ENCODE measurements at places on chromosomes 2 and 18.

DNA sequence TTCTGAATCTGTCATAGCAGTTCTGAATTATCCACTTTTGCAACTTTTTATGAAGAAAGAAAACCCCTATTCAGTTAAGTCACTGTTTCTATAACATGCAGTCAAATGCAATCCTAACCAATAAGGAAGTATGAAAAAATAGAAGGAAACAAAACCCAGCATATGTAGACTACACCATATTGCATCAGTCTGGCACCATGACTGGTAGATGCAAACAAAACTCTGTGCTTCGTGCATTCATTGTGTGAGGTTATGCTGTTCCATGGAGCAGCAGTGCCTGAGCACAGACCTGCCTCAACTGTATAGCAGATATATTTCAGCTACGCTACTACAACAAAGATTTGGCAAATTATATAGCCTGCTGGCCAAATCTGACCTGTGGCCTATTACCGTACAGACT, 325.5 kb downstream of the LRP1B start:
- DNase-seq: no peak

- no peak for DNase-seq
Observed at GRCh38 chr2:150911766-150912280, 349.8 kb downstream of the RBM43 start.

DNA sequence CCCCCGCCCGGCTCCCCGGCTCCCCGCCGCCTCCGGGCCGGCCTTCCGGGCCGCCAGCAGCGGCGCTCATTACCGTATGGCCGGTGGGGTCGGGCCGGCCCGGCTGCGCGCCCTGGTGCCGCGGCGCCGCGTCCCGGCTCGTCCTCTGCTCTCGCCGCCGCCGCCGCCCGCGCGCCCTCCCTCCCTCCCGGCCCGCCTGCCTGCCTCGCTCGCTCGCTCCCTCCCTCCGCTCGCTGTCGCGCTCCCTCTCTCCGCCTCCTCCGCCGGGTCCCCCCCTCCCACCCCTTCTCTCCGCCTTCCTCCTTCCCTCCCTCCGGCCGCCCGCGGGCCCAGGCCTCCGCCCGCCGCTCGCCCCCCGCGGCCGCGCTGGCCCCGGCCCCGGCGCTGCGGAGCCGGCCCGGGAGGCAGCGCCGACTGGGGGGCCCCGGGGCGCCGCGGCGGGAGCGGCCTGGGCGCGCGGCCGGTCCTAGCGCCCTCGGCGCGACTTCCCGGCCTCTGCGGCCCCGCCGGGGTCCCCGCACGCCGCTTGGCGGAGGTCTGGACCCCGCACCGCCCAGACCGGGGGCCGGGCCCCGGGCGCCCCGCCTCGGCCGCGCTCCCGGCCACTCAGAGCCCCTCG, at the start of gene DNMT3A:
TSS of gene DNMT3A (minus strand) at position 173 of the 619 bp plus-strand sequence. CDS start 27,941 bp downstream, outside the sequence.
- DNase-seq: peak; percentile 69

- DNase-seq: peak; percentile 51
Observed at GRCh38 chr2:159557437-159558034, 58.8 kb downstream of the BAZ2B start.

GRCh38 chr2:209942426-209942825, 60.0 kb upstream of the RPE start:
- no peak for DNase-seq

GRCh38 chr2:229586746-229587705, 127.3 kb downstream of the DNER start:
- DNase-seq: peak; percentile 77

DNA sequence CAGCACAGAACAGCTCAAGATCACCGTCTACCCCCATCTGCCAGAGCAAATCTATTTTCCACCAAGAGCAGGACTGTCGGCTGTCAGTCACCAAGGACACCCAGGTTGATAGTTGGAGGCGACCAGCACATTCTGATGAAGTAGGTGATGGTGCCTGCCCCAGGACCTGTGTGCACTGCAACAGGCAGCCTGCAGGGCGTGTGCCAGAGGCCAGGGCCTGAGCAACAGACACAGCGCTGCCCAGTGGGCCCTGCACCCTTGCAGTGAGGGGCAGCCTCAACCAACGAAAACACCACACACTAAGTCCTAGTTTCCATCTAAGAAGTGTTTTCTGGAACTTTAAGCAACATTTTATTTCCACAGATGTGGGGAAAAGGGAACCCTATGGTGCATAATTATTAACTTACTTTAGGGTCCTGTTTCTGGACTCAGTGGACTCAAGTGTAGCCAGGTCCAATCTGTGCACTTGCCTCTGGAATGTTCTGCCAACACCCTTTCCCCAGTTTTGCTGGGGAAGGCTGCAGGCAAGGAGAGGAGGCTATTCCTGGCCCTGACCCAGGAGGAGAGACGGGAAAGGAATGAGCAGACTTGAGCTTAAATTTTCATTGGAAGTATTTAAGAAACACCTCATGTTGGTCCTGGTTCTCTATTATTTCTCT, 61.5 kb downstream of the ADNP2 start:
- no peak for DNase-seq

- DNase-seq: no peak
Observed at GRCh38 chr2:15953147-15953630, 12.8 kb downstream of the MYCN start.

GRCh38 chr2:45705233-45705632, 53.8 kb downstream of the PRKCE start:
- no peak for DNase-seq

DNA sequence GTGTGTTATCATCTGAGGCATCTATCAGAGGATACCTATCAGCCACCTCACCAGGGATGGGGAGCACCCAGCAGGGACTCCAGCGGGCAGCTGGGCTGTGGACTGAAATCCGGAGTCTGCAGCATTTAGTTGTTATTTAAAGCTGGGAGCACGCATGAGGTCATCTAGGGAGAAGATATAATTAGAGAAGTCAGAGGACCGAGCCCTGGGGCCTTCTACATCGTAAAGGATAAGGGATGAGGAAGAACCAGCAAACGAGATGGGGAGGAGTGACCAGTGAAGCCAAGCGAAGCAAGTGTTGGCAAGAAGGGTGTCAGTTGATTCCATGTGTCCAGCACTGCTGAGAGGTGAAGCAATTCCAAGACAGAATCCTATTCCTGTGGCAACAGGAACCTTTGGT, 70.3 kb downstream of the STEAP3 start:
- no peak for DNase-seq

GRCh38 chr2:240989451-240990265, 8.8 kb upstream of the SNED1 start:
- DNase-seq: peak; percentile 80

GRCh38 chr2:235523021-235523420, 29.2 kb downstream of the AGAP1 start:
- DNase-seq: no peak

DNA sequence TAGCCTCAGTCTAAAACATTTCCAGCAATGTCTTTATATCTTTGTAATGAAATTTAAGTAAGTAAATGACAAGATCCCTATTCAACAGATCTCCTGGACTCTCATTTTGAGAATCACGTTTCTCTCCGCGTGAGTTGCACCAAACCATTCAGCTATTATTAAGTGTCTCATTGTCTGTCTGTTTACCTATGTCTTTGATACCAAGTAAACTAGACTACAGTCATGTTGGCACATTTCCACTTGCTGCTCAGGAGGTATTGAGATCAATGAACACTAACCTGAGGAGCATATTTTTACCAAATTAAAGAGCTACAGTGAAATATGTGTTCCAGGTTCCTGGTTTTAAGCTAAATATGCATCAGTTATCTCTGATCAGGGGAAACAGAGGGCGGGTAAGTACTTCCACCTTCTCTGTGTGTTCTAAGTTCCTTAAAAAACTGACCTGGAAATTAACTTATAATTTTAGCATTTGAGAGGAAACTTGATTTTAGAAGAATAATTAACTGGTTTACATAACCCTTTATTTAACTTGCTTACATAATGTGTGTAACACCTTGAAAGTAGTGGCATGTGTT, 125.8 kb downstream of the OSBPL6 start:
- no peak for DNase-seq

DNA sequence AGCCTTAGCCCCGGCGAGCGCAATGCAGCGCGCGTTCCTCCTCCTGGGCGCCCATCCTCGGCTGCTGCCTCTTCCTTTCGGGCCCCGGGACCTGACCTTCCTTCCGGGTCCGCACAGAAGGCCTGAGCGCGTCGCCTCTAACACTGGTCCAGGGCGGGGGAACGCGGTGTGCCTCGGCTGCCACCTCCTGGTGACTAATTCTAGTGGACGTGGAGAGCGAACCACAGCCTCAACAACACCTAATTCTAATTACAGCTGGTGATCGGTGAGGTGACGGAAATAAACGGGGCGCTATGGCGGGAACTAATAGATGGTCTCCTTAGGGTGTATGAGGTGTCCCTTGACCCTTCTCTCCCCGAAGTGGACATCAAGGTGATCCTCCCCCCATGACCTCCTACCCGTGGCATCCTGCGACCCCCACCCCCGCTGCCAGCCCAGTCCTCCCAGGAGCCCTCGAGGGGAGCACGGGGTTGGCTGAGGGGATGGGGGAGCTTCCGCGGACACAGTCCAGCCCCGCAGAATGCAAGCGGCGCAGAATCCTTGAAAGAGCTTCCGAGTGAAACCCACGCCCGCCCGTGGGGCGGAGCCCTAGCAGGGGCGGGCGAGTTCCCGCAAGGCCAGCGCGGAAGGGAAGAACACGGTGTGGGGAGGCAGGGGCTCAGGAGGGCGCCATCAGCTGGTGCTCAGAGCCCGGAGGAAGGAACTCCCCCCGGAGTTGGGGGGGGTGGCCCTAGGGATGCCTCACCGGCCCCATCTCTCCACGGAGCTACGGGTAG, 12.8 kb upstream of the HMSD start:
- peak; percentile 97 for DNase-seq

GRCh38 chr18:47595831-47596501, 334.5 kb downstream of the SMAD2 start:
- DNase-seq: peak; percentile 82

DNA sequence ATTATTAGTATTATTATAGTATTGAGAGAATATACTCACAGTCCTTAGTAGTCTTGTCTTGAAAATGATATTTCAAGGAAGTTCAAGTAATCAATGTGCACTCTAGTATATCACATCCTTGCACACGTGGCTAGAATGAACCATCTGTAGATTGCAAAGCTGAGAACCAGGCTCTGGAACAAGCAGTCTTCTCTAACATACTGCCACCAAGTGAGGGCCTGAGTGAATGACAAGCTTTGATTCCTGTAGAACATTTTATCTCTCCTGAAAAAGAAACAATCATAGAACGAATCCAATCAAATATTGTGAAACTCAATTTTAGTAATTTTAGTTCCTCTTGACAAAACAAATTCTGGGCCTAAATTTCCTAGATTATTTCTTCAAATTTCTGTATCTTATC, 55.3 kb upstream of the SULT1C3 start:
- DNase-seq: peak; percentile 65

DNA sequence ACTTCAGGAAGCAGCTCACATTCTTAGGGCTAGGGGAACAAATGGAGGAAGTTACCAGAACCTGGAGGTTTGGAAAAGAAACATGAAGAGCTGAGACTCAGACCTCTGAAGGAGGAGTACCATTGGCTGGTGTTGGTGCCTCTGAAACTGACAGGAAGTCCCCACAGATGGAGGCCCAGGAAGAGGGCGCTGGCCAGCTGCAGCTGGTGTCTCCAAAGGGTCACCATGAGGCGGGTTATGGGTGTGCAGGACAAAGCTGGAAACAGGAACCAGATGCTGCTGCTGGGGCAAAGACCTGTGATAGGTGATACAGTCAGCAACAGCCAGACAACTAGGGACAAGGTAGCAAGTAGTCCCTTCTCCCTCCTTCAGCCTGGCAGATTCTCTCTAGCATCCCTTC, 136.5 kb upstream of the SERPINE2 start:
- DNase-seq: no peak

- DNase-seq: no peak
Observed at GRCh38 chr18:3323900-3324299, 62.0 kb downstream of the MYL12B start.

- DNase-seq: peak; percentile 73
Observed at GRCh38 chr2:178796079-178796677, 11.0 kb downstream of the TTN start.

DNA sequence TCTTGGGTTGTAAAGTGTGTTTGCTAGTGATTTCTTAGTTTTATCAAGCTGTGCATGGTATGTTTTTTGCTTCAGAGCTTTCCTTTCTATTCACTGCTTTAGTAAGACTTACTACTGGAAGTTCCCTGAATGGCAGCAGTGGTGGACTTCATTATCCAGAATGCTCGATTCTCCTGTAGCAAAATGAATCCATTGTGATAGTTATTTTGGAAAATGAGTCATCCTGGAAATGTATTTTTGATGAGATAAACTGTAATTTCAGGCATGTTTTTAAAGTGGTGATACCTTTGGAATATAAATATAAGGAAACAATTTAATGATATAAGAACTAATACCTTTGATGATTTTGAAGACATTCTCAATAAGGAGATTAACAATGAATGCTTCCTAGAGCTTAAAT, 387.1 kb downstream of the PTPRM start:
- no peak for DNase-seq

DNA sequence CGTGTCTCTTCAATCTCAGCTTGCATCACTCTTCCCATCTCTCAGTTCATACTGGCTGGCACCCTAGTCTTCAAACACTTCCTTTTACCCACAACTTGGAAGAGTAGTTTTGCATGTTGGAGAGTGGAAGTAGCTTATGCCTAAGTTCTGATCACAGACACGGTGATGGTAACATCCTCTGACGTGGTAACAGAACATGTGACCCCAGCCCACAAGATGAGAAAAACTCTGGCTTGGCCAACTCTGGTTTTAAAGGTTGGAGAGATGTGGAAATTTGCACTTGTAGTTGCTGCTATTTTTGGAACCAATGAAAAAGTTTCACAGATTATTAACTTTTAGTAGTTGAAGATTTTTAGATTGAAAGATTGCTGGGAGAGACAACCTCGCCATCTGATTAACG, 155.4 kb upstream of the SLC35G4 start:
- DNase-seq: no peak

GRCh38 chr2:172000696-172001361, 1.1 kb downstream of the METAP1D start:
- DNase-seq: peak; percentile 60

- DNase-seq: no peak
Observed at GRCh38 chr18:68041327-68041726, 524.8 kb upstream of the DSEL start.

- no peak for DNase-seq
Observed at GRCh38 chr2:174784316-174784715, 20.0 kb upstream of the CHRNA1 start.

DNA sequence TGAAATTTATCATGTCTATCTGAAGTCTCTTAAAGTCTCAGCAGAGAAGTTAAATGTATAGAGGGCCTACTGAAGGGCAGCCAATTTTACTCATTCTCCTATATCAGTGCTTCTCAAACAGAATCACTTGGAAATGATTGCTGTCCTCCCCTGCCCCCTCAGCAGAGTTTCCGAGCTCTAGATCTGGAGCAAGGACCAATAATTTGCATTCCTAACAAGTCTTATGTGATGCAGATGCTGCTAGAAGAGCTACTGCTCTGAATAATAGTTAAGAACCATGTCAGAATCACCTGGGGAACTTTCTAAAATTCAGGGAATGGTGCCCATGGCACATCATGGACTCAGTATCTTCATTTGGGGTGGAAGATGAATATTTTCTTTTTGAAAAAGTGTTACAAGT, 105.6 kb upstream of the EPHA4 start:
- DNase-seq: no peak
